ENCODE measurements at places on chromosomes 7 and 10.

DNA sequence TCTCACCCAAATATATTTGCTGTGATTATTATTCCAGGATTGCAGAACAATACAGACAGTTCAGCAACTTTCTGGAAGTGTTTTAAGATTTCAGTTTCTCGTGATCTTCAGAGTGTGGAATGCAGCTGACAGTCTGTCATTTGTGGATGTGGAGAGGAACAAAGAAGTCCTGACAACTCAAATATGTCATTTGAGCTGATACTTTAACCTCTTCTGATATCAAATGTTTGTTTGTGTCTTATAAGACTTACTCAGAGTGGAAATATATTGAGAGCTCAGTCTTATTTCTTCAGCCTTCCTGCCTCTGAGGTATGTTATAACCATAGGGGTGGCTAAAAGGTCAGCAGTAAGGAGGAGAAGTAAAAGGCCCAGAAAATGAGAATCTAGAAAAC, 96.4 kb downstream of the OSBPL3 start:
- DNase-seq, result no peak

DNA sequence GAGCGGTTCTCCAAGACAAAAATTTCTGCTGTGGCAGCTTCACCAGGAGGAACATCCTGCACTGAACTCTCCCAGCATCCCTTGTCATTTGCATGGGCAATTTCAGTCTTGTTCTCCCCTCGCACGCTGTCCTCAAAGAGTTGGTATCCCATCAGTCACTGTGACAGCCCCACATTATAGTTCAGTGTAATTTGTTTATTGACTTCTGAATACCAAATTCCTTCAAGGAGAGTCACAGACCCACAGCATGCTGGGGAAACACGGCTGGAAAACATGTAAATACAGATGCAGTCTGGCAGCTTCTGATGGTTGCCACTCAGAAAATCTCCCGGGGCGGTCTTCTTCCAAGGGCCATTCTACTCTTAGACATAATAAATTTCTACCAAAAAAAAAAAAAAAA, 151.0 kb upstream of the NEBL start:
- no peak for DNase-seq

- DNase-seq, result no peak
Measured at GRCh38 chr10:126551202-126551601, 119.3 kb downstream of the C10orf90 start.

- no peak for DNase-seq
Measured at GRCh38 chr10:79375321-79376077, 28.2 kb downstream of the PPIF start.

GRCh38 chr7:78399033-78399769, 600.6 kb downstream of the PHTF2 start:
- DNase-seq, result no peak

DNA sequence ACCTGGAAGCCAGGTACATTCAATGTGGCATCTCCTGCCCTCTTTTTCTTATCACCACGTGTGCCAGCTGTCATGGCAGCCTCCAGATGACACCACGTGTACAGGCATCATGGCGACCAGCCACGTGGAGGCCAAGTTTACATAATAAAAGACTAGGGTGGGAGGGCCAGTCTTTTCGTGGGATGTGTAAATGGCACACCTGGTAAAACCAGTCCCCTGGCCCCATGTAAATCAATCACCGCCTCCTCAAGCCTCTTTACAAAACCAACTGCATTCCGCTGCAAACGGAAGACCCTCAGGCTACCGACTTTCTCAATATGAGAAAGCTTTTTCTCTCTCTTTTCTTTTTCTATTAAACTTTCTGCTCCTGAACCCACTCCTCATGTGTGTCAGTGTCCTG, 65.1 kb upstream of the PHF14 start:
- no peak for DNase-seq

- no peak for DNase-seq
Measured at GRCh38 chr10:61140765-61141392, 196.9 kb upstream of the RHOBTB1 start.
